ENCODE measurements at places on chromosomes 12 and 14.

- DNase-seq = no peak
Measured at GRCh38 chr12:104469523-104469922, 12.8 kb downstream of the CHST11 start.

DNA sequence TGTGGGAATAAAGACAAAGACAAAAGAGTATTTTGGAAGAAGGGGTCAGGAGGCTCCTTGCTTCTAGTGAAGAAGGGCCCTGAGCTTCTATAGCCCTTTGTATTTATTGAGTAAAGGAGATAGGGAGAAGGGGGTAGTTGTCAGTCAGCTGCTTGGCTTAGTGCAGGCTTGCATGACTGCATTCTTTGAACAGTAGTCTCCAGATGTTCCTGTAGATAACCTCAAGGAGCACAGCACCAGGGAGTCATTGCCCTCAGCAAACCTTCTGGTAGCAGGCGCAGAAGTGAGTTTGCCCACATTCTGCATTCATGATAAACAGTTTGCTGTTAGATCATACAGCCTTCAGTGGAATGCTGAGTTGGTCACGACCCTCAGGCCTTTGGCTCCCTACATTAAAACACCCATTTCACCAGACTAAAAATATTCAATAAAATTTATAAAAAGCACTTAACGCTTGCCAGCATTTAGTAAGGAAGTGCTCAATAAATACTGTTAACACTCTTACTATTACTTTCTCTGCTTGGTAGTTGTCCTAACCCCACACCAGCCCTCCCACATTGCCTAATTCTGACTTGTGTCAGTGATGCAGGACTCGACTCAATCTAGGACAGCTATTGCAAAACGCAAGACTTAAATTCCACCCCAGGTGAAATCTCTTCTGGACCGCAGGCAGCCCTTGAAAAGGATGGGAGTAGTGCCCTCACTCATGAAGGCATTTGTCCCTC, 3.0 kb upstream of the DHRS4 start:
- DNase-seq = no peak

GRCh38 chr12:53481939-53482586, 17.2 kb downstream of the MAP3K12 start:
- DNase-seq = no peak

- DNase-seq = no peak
Measured at GRCh38 chr12:65624554-65625086, 199.7 kb upstream of the HMGA2 start.

GRCh38 chr14:100688598-100689461, 37.9 kb upstream of the DLK1 start:
- no peak for DNase-seq

- DNase-seq = no peak
Measured at GRCh38 chr14:44970907-44971306, 8.9 kb downstream of the TOGARAM1 start.

GRCh38 chr12:7078163-7078562, 14.1 kb downstream of the C1R start:
- no peak for DNase-seq

Measured in activated CD4-positive, alpha-beta T cell treated with anti-CD3 and anti-CD28 coated beads for 48 hours (primary cell).